Activated CD4-positive, alpha-beta memory T cell treated with anti-CD3 and anti-CD28 coated beads, Interleukin-2, amount 10 ng/mL, durations not matched to agents 7 days and 5 days (primary cell): ENCODE measurements at places on chromosomes 4 and X. TPM values are rescaled to one million over a fixed set of nuclear protein-coding genes. Genes with fewer than 3 reads are reported as not detected.

The NXT2 gene
- 14.0 TPM for total RNA-seq

The FGB gene
- total RNA-seq: not detected

The ZNF141 gene
- total RNA-seq: 23.8 TPM

The ARX gene
- total RNA-seq: not detected

The GK gene
- total RNA-seq: 37.5 TPM

The ADGRL3 gene
- total RNA-seq: not detected

The GRIA2 gene
- total RNA-seq: not detected

The ARMCX4 gene
- 2.5 TPM for total RNA-seq

The SLC35A2 gene
- total RNA-seq: 17.9 TPM

The TAF9B gene
- total RNA-seq: 18.8 TPM

The RADX gene
- total RNA-seq: 9.5 TPM

The CORIN gene
- 0.08 TPM for total RNA-seq

The MAP7D2 gene
- 0.43 TPM for total RNA-seq

The KDR gene
- total RNA-seq: not detected

The MEPE gene
- not detected for total RNA-seq

The FGFBP1 gene
- total RNA-seq: not detected

The COL25A1 gene
- not detected for total RNA-seq

The RHOXF1 gene
- total RNA-seq: not detected

The YIPF6 gene
- 24.5 TPM for total RNA-seq

The ZAR1 gene
- total RNA-seq: not detected

The PDZD4 gene
- 0.88 TPM for total RNA-seq

The DIAPH2 gene
- 11.0 TPM for total RNA-seq

The CPZ gene
- 0.48 TPM for total RNA-seq

The FOXO4 gene
- 20.4 TPM for total RNA-seq

The SLC4A4 gene
- total RNA-seq: 2.3 TPM

The CYTL1 gene
- total RNA-seq: not detected

The UGT8 gene
- 0.25 TPM for total RNA-seq

The DCAF12L1 gene
- total RNA-seq: not detected

The TRPC5OS gene
- not detected for total RNA-seq

The ADGRG2 gene
- total RNA-seq: not detected

The DAPP1 gene
- total RNA-seq: 35.8 TPM

The KLKB1 gene
- total RNA-seq: not detected

The ARAP2 gene
- total RNA-seq: 70.7 TPM

The ANKRD50 gene
- total RNA-seq: 0.25 TPM

The UGT2A1 gene
- total RNA-seq: not detected

The SPINK2 gene
- total RNA-seq: not detected

The PABPC1L2B gene
- not detected for total RNA-seq

The RS1 gene
- total RNA-seq: not detected

The FGFR3 gene
- total RNA-seq: 0.18 TPM

The FGFRL1 gene
- 8.9 TPM for total RNA-seq

The MTMR1 gene
- total RNA-seq: 38.1 TPM

The TMPRSS11F gene
- not detected for total RNA-seq

The CD38 gene
- 128 TPM for total RNA-seq

The EOLA2 gene
- 40.6 TPM for total RNA-seq

The SSX2B gene
- not detected for total RNA-seq

The GAGE12J gene
- not detected for total RNA-seq

The DKK2 gene
- not detected for total RNA-seq

The UGT2B17 gene
- not detected for total RNA-seq

The HOPX gene
- 206 TPM for total RNA-seq
